NCI-H1105 (cell line): ENCODE measurements at places on chromosomes 6 and 20.

DNA sequence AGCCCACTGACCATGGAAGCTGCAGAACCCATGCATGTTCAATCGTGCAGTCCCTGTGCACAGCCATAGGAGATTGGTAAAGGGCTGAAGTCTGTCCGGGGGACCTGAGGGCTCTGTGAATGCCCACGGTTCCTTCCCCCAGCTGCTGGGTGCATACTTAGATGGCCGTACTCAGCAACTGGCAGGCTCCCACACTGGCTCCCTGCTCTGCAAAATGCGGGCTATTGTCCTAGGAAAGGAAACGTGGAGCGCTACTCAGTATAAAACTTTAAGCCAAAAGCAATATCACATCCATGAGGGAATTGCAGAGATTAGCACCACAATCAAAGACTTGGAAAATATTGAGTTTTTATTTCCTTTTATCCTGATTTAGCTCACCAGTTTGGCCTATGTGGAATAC lies 202.0 kb downstream of the WDR27 start:
- DNase-seq: no peak

DNA sequence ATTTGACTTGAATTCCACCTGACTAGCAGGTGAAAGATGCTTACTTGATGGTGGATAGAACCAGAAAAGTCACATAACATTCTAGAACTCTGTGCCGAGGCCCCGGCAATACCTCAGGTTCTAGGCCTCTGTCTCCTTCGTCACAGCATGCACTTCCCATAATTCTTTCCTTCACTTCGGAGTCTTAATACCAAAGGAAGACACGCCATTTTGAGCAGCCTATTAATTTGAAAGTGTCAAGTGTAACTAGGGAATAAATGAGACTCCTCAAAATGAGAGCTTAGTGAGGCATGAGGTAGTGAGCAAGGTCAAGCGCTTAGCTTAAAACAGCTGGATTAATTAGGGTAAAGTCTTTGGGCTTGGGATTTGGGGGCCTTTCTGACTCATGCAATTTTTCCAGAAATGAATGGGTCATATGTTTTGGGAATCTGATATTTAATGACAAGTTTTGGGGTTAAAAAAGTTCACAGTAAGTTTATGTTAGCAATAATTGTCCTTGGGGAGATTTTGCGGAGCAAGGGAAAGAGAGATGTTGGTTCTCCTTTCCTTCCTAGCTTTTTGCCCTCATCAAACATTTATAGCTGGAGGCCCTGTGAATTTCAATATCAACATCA lies 29.1 kb upstream of the SGK1 start:
- no peak for DNase-seq

GRCh38 chr6:36807750-36808149 lies 31.5 kb downstream of the CPNE5 start:
- DNase-seq: no peak

DNA sequence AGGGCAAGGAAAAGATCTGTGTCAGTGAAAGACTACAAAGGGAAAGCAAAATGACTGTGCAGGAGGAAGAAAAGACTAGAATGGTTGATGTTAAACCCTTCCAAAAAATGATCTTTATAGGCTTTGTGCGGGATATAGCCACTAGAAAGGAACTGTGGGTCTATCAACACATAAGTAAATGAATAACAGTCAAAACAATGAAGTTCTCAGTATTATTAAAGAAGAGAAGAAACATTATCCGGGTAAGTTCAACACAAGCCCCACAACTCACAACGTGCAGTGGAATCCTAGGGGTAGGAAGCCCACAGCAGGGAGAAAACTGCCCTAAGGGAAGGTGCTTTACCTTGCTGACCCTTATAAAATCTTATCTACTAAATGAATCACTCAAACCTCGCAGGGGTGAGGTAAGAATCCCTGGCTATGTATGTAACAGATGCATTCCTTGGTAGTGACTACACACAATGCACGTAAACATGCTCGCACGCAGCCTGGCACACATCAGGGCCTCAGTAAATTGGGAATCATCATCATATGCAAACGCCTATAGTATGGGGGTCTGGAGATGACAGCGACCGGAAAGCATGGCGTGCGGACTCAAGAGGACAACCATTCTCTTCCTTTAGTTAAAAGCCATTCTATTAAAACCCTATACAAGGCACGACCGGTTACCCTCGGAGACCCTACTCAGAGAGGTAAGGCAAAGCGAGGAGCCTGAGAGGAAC lies 11.3 kb downstream of the TFAP2A start:
- no peak for DNase-seq

GRCh38 chr20:63223121-63223825 lies 7.3 kb upstream of the YTHDF1 start:
- no peak for DNase-seq

DNA sequence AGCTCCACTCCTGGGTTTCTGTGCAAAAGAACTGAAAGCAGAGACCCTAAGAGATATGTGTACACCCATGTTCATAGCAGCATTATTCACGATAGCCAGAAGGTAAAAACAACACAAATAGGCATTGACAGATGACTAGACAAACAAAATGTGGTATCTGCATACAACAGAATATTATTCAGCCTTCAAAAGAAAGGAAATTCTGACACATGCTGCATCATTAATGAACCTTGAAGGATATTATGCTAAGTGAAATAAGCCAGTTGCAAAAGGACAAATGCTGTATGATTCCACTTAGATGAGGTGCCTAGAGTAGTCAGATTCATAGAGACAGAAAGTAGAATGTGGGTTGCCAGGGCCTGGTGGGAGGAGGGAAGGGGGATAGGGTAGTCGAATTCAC lies 17.8 kb downstream of the AAR2 start:
- DNase-seq: no peak

GRCh38 chr6:44730771-44731391 lies 343.4 kb downstream of the CDC5L start:
- DNase-seq: no peak

DNA sequence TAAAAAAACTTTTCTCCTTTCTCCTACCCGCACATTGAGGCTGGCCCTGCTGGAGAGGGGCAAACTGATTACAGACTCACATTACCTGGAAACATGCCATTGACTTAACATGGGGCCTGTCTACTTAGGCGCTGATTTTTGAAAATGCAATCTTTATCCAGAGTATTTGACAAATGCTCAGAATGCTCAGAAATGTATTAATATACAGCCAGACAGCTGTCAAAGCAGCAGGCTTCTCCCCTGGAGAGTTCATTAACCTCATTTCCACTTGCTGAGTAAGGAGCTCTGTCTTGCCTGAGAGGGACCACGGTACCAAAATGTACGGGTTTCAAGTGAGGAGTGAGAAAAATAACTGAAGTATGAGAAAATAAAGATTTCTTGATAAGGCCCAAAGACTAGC lies 95.7 kb downstream of the PAX1 start:
- DNase-seq: no peak

DNA sequence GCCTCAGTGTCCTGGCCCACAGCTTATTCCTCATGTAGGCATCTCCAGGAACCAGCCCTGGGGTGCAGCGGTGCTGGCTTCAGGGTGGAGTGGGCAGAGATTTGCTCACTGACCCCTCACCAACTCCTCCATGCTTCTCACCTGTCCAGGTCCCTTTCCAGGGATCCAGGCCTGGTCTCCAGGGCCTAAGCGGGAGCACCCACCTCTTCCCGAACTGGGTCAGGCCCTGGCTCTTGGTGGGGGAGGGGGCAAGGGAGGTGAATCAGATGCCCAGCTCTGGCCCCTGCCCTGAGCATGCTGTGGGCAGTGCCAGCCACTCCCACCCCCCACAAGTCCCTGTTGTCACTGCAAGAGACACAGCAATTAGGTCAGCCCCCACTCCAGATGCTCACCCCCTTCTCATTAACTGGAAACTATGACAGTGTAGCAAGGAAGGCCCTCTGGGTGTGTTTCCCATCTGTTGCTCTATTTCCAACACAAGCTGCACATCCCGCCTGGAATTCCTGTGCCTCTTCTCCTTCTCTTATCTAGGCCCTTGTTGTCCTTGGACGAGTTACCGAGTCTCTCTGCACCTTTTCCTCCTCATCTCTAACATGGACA lies 37.0 kb downstream of the MDFI start:
- no peak for DNase-seq

- DNase-seq: no peak
Measured at GRCh38 chr6:91088976-91089375, 502.1 kb upstream of the MAP3K7 start.

DNA sequence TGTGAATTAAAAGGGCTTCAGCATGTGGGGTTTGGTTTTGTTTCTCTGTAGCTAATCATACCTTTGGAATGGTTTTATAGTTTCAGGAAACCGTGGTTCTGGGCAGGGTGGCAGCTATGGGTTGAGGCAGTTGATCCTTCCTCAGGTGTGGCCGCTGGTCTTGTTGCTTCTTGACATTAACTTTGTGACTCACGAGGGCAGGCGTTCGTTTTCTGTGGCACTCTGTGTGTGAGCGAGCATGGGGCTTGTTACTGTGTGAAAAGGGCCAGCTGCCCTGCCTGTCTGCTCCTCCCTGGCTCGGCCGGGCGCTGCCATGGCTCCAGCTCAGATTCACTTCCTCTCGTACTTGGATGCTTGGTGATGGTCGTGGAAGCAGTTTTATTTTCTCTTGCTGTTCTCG lies 16.2 kb downstream of the DNAJC5 start:
- DNase-seq: no peak

DNA sequence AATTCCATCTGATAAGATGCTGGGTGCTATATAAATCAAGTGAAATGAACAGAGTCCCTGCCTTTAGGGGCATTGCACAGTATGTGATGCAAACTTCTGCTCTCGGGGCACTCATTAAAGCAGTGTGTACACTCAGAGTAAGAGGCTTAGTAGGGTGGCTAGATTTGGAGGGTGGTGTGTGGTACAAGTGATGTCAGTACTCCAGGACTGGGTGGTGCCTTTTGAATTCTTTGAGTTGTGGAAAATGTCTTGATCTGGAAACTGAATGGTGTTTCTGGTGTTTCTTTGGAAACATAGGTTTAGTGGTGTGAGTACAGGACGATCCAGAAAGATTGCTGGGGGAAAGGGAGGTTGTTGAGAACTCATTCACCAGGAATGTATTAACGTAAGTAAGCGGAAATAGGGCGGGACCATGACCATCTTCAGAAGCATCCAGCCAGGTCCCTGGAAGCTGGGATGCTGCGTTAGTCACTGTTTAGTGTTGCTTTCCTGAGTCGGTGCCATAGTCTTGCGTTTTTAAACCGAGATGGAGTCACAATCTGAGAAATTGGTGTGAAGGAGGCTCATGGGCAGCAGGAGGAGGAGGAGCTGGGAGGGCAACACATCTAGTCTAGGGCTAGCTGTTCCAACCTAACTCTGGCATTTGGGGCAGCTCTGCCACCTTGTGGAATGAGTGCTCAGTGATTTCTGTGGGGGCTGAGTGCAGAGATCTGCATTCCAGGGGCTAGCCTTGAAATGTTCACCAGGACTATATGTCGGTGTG lies 70.3 kb downstream of the SCAND1 start:
- DNase-seq: peak; percentile 39

DNA sequence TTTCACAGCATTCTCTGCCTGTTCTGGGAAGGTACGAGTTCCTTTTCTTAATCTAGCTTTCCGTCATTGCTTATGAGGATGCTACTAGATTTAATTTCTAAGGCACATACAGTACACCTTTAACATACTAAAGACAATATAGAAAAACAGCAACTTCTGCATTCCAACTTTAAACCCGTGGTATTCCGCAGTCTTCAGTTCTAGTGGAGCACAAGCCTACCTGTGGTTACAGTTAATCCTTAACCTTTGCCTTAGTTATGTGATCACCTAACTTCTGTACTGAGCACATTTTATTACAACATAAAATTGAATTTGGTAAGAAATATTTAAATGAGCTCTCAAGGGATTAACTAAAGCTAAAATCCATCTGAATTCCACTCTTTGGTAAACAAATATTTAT lies 289.5 kb downstream of the BTBD9 start:
- no peak for DNase-seq

GRCh38 chr20:1206366-1207148 lies 3.3 kb downstream of the C20orf202 start:
- no peak for DNase-seq

GRCh38 chr20:53984356-53985149 lies 85.8 kb downstream of the BCAS1 start:
- DNase-seq: no peak

GRCh38 chr6:124964764-124965105 lies 2.5 kb downstream of the RNF217 start:
- no peak for DNase-seq

DNA sequence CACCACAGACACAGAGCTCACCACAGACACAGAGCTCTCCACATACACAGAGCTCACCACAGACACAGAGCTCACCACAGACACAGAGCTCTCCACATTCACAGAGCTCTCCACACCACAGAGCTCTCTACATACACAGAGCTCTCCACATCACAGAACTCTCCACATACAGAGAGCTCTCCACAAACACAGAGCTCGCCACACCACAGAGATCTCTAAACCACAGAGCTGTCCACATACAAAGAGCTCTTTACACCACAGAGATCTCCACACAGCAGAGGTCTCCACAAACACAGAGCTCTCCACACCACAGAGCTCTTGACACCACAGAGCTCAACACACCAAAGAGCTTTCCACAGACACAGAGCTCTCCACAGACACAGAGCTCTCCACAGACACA lies 55.8 kb downstream of the ERMARD start:
- no peak for DNase-seq

DNA sequence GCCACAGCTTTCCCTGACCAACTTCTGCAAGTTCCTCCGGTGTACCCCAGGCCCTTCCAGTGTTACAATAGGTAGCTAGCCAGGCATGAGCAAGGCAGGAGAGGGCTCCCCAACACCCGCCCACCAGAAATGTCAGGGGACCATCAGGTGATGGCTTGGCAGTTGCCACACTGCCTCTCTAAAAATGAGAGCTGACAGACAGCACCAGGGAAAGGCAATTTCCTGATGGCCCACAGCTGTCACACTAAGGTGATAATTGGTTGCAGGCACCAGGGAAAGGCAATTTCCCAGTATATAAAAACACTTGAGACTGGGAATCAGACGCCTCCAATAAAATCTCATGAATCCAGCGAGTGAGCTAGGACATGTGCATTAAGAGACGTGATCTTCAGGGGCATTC lies 49.9 kb downstream of the PXDC1 start:
- DNase-seq: no peak

- DNase-seq: no peak
Measured at GRCh38 chr20:23305098-23305497, 45.5 kb upstream of the NXT1 start.

- no peak for DNase-seq
Measured at GRCh38 chr20:59047938-59048680, 5.5 kb upstream of the PRELID3B start.

GRCh38 chr20:39333211-39333610 lies 371.1 kb downstream of the DHX35 start:
- DNase-seq: no peak
